ENCODE measurements at places on chromosomes 12 and 14.
A peak's percentile ranks its signal among the peaks of the same experiment; 100 is the strongest.

DNA sequence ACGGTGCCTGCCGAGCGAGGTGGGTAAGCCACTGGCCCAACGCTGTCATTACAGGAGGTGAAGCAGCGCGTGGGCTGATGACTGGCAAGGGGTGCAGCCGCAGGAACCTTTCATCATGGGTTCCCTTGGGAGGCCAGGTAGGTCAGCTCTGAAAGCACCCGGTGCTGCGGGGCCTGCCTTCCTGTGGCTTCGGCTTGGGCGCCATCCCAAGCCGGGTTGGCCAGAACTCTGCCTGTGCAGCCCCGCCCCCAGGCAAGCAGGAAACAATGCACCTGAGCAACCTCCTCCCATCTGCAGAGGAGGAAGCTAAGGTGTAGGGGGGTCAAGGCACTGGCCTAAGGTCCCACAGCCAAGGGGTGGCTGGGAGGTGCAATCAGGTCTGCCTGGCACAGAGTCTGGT lies 20.0 kb upstream of the HHIPL1 start:
- DNase-seq, result no peak

- no peak for DNase-seq
Measured at GRCh38 chr12:32466986-32467711, 67.8 kb downstream of the FGD4 start.

DNA sequence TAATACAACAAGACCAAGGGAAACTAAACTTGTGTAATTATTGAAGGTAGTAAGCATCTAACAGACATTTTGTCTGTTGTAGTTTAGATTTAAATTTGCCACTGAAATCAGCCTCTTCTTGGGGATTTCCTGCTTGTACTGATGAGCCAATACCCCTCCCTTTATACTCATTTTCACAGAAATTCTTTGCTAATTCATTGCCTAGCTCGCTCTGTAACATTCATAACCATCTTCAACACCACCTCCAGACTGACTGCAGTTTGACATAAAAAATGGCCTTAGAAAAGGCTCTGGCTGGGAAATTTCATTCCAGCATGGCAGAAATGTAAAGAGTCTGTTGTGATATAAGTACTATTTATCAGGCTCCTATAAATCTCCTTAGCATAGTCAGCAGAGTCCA lies 109.7 kb upstream of the FLRT2 start:
- no peak for DNase-seq

DNA sequence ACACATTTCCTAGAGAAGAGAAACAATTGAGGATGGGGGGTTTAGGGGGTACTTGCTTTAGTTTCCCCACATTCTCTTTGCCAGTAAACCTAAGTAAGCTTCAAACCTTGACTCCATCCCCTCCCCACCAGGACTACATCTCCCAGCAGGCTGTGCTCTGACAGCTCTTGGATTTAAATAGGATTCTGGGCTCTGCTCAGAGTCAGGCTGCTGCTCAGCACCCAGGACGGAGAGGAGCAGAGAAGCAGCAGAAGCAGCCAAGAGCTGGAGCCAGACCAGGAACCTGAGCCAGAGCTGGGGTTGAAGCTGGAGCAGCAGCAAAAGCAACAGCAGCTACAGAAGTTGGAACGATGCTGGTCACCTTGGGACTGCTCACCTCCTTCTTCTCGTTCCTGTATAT lies 20.6 kb downstream of the RDH12 start:
- no peak for DNase-seq

GRCh38 chr12:15584366-15585041 lies 204.7 kb downstream of the EPS8 start:
- no peak for DNase-seq

DNA sequence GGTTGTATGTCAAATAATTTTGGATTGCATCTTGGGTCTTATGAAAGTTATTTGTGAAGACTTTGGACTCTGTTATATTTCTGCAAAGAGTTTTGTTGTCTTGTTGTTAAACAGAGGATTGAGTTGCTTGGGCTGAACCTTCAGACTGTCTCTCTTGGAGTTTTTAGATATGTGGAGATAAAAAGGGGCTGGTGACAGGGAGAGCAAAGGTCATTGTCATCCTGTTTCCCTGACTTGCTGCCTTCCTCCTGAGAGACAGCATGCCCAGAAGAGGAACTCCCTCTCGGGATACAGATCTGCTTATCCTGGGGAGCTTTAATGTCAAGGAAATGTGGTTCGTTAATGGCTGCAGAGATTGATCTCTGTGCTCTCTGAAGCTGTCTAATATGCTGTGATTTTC lies 47.6 kb upstream of the RFLNA start:
- no peak for DNase-seq

GRCh38 chr12:101759396-101760047 lies 20.3 kb upstream of the SYCP3 start:
- no peak for DNase-seq

GRCh38 chr14:59847711-59848110 lies 22.9 kb downstream of the RTN1 start:
- DNase-seq, result no peak

DNA sequence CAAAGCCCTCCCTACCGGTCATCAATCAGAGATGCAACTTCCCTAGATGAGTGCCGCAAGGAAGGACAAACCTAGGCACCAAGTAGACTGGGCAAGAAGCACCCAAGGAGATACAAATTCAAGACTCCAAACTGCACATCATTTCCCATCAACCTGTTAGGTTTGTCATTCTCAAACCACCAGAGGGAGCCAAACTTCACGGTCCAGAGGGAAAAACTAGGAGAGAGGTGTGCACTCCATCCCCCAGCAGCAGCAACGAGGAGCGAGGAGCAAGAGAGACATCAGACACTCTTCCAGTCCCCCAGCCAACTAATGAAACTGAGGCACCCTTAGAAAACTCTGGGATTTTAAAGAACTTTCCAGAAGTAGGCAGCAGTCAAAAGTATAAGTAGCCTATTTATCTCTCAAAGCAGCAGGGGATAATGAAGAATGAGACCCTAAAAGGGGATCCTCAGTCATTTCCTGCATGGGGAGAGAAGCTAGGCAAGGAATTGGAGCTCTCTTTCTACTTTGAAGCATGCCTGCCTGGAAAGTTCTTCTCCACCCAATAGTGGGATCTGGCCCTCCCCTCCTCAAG lies 37.0 kb upstream of the NT5DC3 start:
- peak; percentile 46 for DNase-seq

DNA sequence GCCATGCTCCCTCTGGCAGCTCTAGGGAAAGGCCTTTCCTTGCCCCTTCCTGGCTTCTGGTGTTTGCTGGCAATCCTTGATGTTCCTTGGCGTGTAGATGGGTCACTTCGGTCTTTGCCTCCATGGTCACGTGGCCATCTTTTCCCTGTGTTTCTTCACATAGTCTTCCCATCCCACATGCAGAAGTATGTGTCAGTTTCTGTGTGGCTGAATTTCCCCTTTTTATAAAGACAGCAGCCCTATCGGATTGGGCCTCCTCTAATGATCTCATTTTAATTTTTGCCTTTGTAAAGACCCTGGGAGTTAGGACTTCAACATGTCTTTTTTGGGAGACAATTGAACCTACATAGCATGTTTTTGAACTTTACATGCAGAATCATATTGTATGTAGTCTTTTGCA lies 107.2 kb upstream of the FGD4 start:
- no peak for DNase-seq

DNA sequence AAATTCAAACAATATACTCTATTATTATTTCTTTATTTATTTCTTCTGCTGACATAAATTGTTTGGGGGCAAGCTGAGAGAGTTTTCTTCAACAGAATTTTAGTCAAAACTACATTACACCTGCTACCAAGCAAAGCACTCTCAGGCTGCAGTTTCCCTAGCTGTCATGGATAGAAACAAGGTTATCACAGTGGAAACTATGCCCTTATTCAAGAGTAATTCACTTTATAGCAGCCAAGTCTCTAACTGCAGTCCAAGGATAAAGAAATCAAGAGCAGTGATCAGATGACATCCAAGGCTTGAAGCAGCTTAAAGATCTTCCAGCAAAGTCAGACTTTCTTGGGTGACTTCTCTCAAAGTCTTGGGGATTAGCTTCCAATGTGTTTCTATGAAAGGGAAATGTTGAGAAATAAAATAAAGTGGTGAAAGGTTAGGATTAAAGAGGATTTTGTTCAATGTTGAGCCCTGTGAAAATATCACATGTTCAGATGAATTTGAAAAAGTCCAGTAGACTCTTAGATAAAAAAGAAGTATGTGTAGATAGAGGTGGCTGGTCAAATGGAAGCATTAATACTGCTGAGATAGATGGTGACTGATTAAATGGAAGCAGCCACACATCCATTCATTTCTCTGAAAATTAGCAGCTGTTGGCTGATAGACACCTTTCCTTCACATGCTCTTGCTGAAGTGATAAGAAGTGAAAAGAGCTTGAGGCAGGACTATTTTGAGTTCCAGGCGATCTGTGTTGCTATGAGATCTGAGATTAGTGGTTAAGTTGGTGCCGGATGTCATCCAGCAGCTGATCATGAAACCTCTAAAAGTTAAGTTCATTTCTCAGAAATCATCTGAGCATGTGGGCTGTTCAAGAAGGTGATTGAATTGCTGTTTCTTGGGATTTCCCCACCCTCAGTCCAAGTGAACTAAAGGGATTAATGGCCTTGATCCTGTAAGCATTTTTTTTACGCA lies 257.8 kb upstream of the BTG1 start:
- no peak for DNase-seq

DNA sequence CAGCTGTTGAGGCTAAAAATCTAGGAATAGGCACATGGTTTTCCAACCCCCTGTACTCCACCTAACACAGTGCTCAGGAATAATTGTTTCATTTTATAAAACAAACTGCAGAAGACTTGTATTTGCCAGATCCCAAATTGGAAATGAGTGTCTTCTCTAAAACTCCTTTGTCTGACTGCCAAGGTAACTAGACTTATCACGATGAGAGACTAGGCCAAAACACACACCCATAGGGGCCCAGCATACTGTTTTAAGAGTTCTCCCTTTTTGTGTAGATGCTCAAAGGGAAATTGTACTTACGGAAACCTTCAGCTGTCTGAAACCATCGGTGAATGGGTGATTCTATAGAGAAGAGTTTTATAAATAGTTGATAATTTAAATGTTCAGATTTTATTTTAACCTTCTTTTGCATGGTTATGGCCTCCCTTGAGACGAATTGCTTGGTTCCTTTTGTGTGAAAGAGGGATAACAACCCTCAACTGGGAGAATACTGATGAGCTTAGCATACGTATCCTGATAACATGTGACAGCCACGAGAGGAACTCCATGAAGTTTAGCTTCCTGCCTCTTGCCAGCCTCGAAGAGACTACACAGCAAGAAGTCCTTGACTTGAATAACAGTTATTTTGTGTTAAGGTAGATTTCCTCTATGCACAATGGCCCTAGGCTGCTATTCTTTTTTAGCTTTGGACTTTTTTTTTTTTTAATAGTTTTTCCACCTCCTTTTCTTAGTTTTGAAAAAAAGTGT lies 103.3 kb downstream of the PELI2 start:
- no peak for DNase-seq

GRCh38 chr14:62939970-62940369 lies 105.3 kb downstream of the KCNH5 start:
- DNase-seq, result no peak

DNA sequence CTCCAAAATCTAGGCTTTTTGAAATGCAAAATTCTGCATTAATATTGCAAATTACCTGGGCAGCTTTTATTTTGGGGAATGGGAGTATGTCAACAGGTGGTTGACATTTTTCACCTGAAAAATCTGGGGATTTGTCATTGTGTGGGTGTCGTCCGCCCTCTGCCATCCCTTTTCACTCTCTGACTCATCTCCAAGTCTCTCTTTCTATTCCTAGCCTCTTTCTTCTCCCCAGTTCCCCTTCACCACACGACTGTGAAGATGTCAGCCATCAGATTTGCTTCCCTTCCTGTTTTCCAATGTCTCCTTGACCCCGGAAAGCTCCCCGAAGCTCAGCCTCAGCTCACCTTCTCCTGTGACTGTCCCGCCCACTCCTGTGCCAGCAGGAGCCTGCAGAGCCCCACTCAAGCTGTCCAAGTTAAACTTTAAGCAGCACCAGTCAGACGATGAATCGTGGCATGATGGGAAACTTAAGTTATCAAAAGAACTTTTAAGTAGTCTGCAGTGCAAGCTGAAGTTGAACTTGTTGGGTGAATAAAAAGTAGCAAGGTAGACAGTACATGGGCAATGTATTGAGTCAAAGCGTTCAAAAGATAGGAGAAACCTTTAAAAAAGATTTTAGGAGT lies 590.2 kb downstream of the VRK1 start:
- DNase-seq, result no peak

GRCh38 chr14:81480741-81481140 lies 52.9 kb downstream of the SEL1L start:
- DNase-seq, result no peak

DNA sequence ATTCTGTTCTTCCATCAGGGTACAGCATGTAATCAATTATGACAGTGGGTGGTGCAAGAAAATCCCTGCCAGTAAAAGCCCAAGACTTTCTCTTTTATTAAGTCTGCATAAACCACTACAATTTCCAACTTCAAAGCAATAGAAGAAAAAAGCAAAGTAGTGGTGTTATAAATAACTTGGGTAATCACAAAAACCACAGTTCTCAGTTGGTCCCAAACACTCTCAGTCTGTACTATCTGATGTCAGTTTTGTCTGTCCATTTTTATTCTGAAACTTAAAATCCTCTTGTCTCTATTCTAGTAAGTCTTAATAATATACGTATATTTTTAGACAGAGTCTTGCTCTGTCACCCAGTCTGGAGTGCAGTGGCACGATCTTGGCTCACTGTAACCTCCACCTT lies 8.8 kb upstream of the TIGAR start:
- DNase-seq, result no peak

DNA sequence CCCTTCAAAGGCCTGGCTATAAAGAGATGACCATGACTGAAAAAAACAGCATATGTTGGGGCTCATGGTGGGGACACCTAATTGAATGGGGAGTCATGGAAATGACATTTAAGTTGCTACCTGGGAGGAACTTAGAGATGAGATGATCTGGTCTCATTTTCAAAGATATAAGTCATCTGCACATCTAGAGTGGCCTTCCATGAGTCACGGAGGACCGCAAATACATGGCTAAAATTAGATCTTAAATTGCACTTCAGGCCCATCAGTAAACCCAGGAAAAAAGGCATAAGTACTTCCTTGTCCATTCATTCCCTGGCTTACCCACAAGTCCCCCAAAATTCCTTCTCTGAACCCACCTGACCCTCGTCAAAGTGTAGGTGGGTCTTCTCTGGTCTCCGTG lies 53.4 kb downstream of the SPTB start:
- no peak for DNase-seq

DNA sequence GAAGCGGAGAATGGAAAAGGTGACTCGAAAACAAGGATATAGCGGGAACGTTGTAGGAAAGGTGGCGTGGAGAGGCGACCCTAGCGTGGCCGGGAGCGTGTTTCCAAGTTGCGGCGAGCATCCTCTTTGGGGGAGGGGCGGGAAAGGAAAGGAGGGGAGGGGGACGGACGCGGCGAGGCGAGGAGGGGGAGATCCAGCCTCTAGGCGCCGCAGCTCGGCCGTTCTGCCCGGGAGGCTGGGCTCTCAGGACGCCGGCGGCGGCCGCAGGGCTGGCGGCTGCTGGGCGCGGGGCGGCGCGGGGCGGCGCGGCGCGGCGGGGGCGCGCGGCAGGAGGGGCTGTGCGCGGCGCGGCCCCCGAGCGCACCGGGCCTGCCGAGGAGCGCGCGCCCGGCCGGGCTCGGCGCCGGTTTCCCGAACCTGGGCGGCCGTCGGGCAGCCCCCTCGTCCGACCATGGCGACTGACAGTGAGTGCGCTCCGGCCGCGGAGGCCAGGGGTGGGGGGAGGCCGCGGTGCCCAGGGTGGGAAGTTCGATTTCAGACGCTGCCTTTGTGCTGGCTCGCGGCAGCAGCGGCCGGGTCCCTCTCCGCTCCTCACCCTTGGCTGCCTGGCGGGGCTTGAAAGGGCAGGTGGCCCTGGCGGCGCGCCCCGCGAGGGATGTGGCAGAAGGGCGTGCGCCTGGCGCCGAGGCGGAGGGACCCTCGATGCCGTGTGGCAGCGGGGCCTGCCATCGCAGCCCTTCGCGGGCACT lies 50.3 kb downstream of the SNAPC1 start:
- no peak for DNase-seq

GRCh38 chr12:114671066-114671442 lies 12.9 kb downstream of the TBX3 start:
- DNase-seq, result no peak
